ENCODE measurements at places on chromosomes 3 and 15.

DNA sequence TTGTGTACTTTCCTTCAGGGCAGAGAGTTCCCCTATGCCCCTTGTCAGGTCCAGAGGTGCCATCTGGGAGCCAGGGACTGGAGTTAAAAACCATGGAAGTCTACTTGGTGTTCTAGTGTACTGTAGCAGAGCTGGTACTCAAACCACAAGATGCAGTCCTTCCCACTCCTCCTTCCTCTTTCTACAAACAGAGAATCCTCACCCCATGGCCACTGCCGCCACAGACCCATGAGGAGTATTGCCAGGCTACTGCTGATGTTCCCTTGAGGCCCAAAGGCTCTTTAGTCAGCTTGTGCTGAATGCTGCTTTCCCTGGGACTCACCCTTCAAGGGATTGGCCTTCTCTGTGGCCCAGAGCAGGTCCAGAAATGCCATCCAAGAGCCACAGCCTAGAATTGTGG, 229.2 kb upstream of the ZPLD1 start:
- DNase-seq: no peak

GRCh38 chr3:73547427-73548248, 77.1 kb downstream of the PDZRN3 start:
- DNase-seq: peak; percentile 24

- DNase-seq: no peak
Observed at GRCh38 chr3:183180110-183180783, 17.7 kb upstream of the LAMP3 start.

DNA sequence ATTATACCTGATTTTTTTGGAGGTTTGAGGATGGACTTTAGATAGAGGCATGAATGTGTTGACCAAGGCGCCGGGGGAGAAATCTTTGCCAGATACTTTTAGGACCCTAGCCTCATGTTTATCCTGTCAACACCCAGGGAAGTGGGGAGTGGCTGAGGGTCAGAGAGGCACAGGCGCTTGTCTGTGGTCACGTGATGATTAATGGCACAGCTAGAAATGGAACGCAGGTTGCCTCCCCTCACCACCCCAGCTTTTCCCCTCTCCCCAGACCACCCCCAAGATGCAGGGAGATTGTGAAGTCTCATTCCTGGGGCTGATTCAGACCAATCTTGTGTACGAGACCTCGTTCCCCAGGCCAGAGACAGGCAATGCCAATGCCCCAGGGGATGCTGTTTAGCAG, 218.4 kb upstream of the LINGO1 start:
- no peak for DNase-seq

DNA sequence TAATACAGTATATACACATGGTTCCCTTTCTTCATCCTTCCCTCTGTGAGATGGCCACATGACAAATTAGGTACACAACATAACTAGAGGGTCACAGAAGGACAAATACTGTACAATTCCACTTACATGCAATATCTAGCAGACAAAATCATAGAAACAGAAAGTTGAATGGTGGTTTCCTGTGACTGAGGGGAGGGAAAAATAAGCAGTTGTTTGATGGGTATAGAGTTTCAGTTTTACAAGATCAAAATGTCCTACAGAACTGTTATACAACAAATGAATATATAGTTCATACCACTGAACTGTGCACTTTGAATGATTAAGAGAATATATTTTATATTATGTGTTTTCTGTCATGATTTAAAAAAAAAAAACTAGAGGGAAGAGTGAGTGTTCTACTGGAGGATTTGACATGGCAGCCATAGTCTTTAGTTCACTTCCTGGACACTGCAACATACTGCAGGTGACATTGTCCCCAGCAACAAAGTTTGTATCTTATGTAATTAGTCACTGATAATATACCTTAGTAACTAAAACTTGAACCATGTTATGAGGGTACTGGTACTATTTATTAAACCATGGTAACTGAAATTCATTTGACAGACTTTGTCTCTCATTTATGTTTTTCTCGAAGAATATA, 37.2 kb downstream of the CCDC54 start:
- DNase-seq: no peak

GRCh38 chr3:73449774-73450173, 175.0 kb downstream of the PDZRN3 start:
- no peak for DNase-seq

GRCh38 chr15:51117270-51117669, 22.6 kb upstream of the TNFAIP8L3 start:
- DNase-seq: peak; percentile 69

DNA sequence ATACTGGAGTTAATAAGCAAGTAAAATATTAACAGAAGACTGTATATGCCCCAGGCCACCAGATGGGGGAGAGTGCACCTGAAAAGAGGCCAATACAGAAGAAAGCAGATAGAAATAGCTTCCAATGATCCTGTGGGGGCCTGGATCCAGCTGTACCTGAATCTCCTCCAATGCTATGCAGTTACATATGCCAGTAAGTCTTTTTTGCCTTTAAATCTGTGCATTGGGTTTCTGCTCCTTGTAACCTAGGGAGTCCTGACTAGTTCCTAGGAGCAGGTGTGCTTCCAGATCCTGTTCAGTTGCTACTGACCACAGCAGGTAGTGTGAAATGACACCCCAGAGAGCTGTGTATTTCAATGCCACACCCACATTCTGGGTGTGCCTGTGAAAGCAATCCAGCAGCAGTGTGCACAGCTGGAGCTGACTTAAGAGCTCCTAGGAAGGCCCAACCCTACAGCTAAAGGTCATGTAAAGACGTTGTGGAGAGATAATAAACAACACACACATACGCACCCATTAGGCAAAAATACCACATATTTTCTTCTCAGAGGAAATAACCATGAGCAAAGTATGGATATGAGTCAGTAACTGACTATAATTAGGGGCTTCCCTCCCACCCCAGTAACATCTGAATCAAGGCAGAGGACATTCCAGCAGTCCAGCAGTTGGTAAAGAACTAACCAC, 62.2 kb upstream of the AKAP13 start:
- DNase-seq: peak; percentile 82

DNA sequence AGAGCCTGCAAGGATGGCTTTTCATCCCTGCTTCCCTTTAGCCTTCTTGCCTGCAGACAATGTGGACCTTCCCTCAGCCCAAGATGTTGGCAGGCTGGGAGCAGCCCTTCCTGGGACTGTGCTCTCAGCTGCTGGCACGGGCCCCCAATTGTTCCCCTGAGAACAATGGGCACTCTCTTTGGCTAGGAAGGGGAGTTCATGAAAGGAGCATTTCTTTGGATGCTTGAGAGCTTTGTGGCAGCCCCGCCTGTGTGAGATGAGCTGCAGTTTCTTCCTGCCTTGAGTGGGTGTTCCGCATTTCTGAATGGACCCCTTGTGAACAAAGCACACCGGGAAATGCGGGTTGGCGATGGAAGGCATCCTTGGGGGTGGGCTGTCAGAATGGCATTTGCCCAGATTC, 35.0 kb upstream of the BSN start:
- no peak for DNase-seq

DNA sequence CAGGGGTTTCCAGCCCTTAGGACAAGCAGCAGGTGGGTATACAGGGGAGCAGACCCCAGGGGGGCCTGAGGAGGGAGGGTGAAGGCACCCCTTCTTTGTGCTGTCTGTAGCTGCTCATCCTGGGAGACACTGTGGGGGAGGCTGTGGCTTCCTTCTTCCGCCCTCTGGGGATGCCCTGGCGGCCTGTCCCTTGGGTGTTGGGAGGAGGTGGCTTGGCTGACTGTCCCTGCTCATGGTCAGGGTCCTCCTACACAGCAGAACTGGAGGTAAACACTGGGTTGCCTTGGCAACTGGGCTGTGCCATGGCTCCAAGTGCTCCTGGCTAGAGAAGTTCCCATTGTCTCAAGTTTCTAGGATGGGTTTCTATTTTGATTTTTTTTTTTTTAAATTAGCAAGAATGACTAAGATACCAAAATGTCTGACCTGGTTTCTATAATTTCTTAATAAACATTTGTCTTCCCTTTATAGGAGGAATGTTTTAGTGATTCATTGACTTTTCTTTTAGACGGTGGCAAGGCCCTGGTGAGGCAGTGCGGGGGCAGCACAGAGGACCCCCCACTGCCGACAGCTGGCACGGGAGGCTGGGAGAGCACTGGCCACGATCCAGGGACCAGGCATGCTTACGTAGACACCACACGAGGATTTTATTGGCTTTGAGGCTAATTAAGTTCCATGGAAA, 12.4 kb downstream of the KLF13 start:
- DNase-seq: peak; percentile 96

DNA sequence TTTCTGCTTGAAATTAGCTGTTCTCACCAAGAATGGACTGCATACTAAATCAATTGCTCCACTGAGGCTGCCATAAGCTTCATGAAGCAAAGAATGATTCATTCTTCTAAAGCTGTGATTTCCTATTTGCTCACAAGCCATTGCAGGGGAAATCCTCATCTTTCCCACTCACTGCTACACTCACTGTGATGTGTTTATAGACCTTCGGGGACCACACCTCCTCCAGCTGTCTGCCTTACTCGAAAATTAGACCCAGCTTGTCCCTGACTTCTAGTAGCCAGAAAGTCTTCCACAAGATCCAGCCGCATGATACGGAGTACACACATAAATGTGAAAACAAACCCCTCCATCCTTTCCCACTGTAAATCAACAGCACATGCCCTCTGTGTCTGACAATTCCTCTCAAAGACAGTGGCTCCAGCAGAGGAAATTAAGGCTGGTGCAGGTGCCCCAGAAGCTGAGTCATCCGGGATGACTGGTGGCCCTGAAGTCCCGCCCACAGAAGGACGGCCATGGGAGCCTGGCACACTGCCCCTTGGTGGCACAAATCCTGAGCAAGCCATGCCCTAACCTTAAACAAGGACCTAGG, 172.0 kb downstream of the STT3B start:
- DNase-seq: peak; percentile 76

- DNase-seq: peak; percentile 96
Observed at GRCh38 chr3:29186131-29186599, 94.7 kb upstream of the RBMS3 start.

- DNase-seq: peak; percentile 77
Observed at GRCh38 chr3:177680472-177680821, 483.2 kb upstream of the TBL1XR1 start.

DNA sequence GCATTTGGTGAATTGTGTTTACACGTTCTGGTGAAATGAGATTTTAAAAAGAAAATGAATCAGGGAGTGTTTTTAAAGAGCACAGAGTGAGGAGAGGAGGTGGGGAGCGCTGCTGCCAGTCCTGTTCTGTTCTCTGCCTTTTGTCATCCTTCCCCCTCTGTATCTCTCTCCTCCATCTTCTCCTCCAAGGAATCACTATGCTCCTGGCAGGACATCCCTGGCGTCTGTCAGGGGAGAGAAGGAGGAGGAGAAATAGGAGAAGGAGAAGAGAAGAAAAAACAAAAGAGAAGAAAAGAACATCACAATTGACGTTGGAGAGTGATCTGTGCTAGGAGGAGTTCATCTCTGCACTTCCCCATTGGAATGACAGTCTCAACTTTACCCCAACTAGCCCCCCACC, 627.6 kb upstream of the TBL1XR1 start:
- DNase-seq: no peak

- DNase-seq: peak; percentile 65
Observed at GRCh38 chr15:67792250-67792942, 32.9 kb upstream of the SKOR1 start.

DNA sequence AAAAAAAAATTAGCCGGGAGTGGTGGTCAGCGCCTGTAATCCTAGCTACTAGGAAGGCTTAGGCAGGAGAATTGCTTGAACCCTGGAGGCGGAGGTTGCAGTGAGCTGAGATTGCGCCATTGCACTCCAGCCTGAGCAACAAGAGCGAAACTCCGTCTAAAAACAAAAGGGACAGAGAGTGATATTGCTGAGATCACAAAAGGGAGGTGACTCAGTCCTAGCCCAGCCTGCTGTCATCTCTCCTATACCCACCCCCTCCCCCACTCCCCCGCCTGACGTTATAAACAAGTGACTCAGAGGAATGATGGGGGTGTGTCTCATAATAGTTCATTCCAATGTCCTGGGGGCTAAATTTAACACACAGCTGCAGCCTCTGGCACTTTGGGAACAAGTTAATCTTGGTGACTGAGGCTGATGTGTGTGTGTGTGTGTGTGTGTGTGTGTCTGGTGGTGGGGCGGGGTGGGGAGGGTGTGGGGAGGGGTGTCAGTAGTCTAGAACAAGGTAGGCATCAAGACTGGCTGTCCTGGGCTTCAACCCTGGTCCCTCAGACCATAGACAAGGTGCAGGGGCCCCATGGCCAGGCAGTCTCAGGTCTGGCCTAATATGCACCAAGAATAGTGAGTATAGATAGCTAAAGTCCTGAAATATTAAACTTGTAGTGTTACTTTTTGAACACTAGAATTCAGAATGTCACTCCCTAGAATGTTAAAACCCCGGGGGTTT, 1.3 kb upstream of the KLHL40 start:
- peak; percentile 91 for DNase-seq

DNA sequence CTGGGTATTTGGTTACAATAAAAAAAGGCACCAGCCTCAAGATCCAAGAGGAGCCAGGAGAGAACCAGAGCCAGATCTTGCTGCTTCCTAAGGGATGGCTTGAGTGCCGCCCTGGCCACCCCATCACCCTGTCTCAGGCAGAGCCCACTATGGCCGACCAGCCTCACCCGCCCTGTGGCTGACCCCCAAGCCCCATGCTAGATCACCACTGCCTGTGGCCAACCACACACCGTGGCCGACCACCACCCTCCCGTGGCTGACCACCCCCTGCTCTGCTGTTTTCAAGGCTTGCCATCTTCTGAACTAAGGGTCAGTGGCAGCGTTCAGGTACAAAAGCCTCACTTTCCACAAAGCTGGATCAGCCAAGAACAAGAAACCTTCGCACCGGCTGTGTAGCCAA, 12.0 kb downstream of the CSPG5 start:
- no peak for DNase-seq

DNA sequence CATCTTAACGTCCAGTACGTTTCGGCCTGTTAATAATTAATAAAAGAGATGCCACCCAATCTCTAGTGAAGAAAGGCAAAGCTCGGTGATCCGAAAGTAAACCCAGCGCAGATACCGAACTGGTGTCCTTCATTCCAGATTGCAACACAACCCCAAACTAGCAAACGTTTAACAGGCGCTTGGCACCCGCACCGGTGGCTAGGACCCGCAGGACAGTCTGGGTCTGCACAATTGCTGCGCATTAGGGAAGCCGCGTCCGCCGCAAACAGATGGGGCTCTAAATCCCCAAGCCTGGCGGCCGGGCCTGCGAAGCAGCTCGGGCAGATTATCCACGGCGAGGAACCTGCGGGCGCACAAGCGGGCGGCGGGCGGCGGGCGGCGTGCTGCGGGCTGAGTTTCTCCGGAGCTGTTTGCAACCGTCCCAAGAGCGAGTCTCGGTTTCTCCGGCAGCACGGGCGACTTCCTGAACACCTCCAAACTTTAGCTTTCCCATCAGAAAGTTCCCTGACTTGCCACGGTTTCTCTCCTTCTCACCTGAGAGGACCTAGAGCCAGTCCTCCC, 112.1 kb upstream of the ICE2 start:
- DNase-seq: peak; percentile 7
